Bronchial epithelial cell (primary cell): ENCODE measurements at places on chromosomes 12 and 14. TPM values are rescaled to one million over a fixed set of nuclear protein-coding genes. Genes with fewer than 3 reads are reported as not detected.

The FOXG1 gene
- not detected in 2 replicates for total RNA-seq

The AQP6 gene
- total RNA-seq = under 0.01 TPM in 1 of 2 replicates, not detected in the other

The C14orf119 gene
- 51.9 and 59.1 TPM in 2 replicates for total RNA-seq

The TAC3 gene
- not detected in 2 replicates for total RNA-seq

The EFS gene
- 2.4 and 5.4 TPM in 2 replicates for total RNA-seq

The TMEM253 gene
- under 0.01 and 0.51 TPM in 2 replicates for total RNA-seq

The MCRS1 gene
- total RNA-seq = 62.7 and 64.6 TPM in 2 replicates

The ALX1 gene
- 0.26 and 0.38 TPM in 2 replicates for total RNA-seq

The SAMD4A gene
- total RNA-seq = 12.9 and 13.4 TPM in 2 replicates

The OVCH1 gene
- 0.26 TPM in 1 of 2 replicates, not detected in the other for total RNA-seq

The RERG gene
- total RNA-seq = 0.13 and 0.53 TPM in 2 replicates

The FIGNL2 gene
- total RNA-seq = not detected in 2 replicates

The LRIG3 gene
- 30.6 and 44.5 TPM in 2 replicates for total RNA-seq

The TPH2 gene
- total RNA-seq = not detected in 2 replicates

The KRT71 gene
- total RNA-seq = not detected in 2 replicates

The CPM gene
- 7.1 and 28.5 TPM in 2 replicates for total RNA-seq

The CARMIL3 gene
- total RNA-seq = 0.13 TPM in 1 of 2 replicates, not detected in the other

The WSCD2 gene
- not detected in 2 replicates for total RNA-seq

The DHRS2 gene
- total RNA-seq = not detected in 2 replicates

The PTPRR gene
- under 0.01 and 0.26 TPM in 2 replicates for total RNA-seq

The POLE2 gene
- 1.8 and 2.2 TPM in 2 replicates for total RNA-seq

The MEG3 gene
- total RNA-seq = 3.7 and 4.1 TPM in 2 replicates

The LAG3 gene
- not detected in 2 replicates for total RNA-seq

The SSPN gene
- total RNA-seq = 0.26 and 0.38 TPM in 2 replicates

The SERPINA9 gene
- total RNA-seq = not detected in 2 replicates

The RBP5 gene
- total RNA-seq = not detected in 2 replicates

The ACOT4 gene
- total RNA-seq = 0.26 TPM in 2 replicates

The RIMKLB gene
- total RNA-seq = 36.7 and 42.6 TPM in 2 replicates

The CSRP2 gene
- 19.5 and 25.5 TPM in 2 replicates for total RNA-seq

The RAB2B gene
- total RNA-seq = 17.4 and 17.8 TPM in 2 replicates

The IL22 gene
- total RNA-seq = not detected in 2 replicates

The KRT79 gene
- total RNA-seq = under 0.01 and 0.26 TPM in 2 replicates

The C1S gene
- 1.5 and 6.3 TPM in 2 replicates for total RNA-seq

The MBIP gene
- 5.8 and 6.8 TPM in 2 replicates for total RNA-seq

The HOXC13 gene
- total RNA-seq = not detected in 2 replicates

The NEUROD4 gene
- total RNA-seq = not detected in 2 replicates

The FAM181A gene
- total RNA-seq = not detected in 2 replicates

The TRPV4 gene
- total RNA-seq = 0.51 and 0.53 TPM in 2 replicates

The ANHX gene
- total RNA-seq = not detected in 2 replicates

The SLCO1B1 gene
- total RNA-seq = not detected in 2 replicates

The AKAP5 gene
- total RNA-seq = under 0.01 and 0.13 TPM in 2 replicates

The RNASE4 gene
- total RNA-seq = 2.9 and 4.7 TPM in 2 replicates

The AVPR1A gene
- total RNA-seq = not detected in 2 replicates

The MMP17 gene
- total RNA-seq = 4.1 and 4.5 TPM in 2 replicates

The GPR65 gene
- under 0.01 TPM in 1 of 2 replicates, not detected in the other for total RNA-seq

The KRT72 gene
- not detected in 2 replicates for total RNA-seq

The AQP5 gene
- total RNA-seq = 1.3 and 9.9 TPM in 2 replicates

The METTL17 gene
- total RNA-seq = 30.0 and 56.1 TPM in 2 replicates
